K562 (cell line): ENCODE measurements at places on chromosomes 5 and 9. TPM values are rescaled to one million over a fixed set of nuclear protein-coding genes. Genes with fewer than 3 reads are reported as not detected.

DNA sequence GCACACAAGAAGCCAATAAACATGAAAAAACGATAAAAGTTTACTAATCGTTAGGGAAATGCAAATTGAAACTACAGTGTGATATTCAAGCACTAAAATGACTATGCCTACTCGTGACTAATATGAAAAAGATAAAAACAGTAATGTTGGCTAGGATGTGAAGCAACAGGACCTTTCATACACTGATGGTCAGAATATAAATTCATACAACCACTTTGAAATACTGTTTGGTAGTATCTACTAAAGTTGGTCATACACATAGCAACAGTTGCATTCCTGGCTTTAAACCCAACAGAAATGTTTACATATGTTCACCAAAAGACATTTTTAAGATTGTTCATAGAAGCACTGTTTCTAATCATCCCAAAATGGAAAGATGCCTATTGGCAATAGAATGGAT, 24.3 kb downstream of the FBXO38 start:
- no peak for DNase-seq

GRCh38 chr9:92807031-92807756, 42.6 kb upstream of the BICD2 start:
- DNase-seq: no peak

DNA sequence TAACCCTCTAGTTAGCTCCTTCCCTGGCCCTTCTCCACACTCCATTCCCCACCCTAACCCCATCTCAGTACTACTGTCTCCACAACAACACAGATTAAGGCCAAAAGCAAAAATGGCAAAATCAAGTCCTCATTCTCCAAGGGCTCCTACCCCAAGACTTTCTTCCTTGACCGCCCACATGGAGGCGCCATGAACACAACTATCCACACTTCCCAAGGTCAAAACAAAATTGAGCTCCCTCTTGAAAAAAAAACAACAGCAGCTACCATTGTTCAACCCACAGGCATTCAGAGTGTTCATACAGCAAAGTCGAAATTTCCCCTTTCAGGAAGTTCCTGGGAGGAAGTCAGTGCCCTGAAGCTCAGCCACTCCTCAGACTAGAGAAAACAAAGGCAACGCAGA, 54.4 kb downstream of the GNAQ start:
- peak; percentile 73 for DNase-seq

GRCh38 chr5:90308787-90309585, 100.6 kb downstream of the CETN3 start:
- no peak for DNase-seq

Gene MLANA
- not detected in 2 replicates for total RNA-seq

Gene TMEM174
- not detected in 2 replicates for total RNA-seq

Gene RNF183
- 0.22 TPM in 1 of 2 replicates, not detected in the other for total RNA-seq

Gene SPATA31E1
- total RNA-seq: not detected in 2 replicates

Gene ADGRV1
- total RNA-seq: 70.6 and 73.7 TPM in 2 replicates

DNA sequence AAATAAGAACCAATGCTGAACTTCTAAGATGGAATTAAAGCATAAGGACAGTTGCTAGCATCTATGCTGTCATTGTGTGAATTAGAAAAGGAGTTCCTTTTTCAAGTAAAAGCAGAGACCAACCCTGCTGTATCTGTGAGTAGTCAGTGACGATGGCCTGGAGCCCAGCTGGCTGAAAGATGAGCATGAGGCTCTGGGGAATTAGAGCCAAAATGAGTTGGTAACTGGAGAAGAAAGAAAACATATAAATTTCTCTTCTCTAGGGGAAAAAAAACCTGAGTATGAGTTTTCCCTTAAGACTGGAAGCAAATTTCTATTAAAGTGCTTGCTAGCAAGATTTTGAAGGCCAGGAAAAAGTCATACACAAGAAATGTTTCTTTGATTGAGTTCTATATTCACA, 1.6 kb upstream of the SPZ1 start:
- no peak for DNase-seq

DNA sequence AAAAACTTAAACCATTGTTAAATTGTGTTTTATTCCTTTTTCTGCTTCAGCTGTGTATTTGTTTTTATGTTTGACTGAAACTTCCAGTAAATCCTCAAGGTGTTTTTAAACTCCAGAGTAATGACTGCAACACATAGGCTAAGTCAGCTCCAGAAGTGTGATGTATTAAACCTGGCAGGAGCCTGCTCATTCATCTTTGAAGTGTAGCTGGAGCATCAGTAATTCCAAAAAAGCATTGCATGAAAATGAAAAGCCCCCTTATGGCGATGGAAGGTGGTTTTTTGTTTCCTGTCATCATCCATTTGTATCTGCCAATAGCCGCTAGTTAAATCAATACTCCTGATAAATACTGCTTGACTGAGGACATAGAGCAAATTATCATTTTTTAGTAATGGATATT, 474.2 kb upstream of the ADAMTS16 start:
- DNase-seq: no peak

DNA sequence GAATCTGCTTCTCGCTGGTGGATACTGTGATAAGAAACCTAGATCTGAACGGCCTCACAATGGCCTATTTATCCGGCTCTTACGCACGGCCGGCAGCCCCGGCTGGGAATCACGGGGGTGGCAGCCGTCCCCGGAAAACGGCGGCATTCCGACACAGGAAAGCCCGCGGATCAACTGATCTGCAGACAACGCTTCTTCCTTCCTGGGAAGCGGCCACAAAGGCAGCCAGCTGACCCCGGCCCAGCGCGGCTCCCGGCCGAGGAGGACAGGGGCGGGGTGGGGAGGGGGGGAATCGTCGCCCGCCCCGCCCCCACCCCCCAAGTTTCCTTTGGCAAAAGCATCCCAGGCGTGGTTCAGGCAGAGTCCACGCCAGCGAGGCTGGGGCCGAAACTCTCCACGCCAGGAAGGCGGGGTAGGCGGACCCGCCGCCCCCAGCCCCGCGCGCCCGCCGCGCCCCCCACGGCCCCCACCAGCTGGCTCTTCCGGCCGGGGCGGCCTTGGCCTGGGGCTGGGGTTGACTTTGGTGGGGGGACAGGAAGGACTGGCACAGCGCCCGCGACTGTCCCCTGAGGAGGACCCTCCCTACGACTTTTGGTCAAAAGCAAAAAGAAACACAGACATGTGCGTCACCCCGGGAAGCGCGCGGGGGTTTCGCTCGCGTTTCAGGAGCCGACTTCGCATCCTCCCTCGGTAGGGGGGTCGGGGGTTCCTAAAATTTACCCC, 247.7 kb upstream of the ANKRD55 start:
- DNase-seq: no peak

Gene FOXI1
- total RNA-seq: not detected in 2 replicates

Gene PPP2R2B
- not detected in 2 replicates for total RNA-seq

DNA sequence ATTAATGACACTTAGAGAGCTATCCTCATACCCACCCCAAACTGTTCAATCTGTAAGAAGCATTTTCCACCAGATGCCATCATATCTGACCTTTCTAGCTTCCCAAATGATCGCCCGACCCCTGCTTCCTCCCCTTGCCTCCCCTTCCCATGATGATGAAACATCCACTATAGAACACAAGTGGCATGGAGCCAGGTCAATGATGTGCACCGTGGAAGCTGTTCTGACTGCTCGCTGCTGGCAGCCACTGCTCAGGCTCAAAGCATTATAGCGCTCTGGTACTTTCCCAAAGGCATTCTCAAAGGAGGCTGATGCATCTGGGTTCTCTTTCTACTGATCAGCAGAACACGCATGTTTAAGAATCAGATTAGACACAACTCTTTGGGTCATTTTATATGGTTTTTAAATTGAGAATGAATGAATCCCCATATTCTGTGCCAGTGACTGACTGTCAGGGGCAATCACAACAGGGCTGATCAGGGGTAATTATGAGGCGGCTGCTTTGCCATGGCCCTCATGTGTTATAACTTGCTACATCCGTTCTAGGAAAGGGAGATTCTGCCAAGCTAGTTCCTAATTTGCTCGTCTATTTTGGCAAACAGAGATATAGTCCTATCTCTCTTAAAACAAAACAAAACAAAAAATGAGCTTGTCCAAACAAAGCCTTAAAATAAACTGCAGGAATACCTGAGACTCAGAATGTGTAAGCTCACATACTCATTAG, 343.7 kb downstream of the ENC1 start:
- DNase-seq: no peak

GRCh38 chr5:135313946-135314345, 85.1 kb downstream of the MACROH2A1 start:
- DNase-seq: no peak

GRCh38 chr9:79220251-79220650, 351.5 kb upstream of the TLE4 start:
- no peak for DNase-seq

- DNase-seq: no peak
Observed at GRCh38 chr5:60366489-60366888, 333.5 kb downstream of the DEPDC1B start.

Gene SOHLH1
- total RNA-seq: 0.29 TPM in 1 of 2 replicates, not detected in the other

DNA sequence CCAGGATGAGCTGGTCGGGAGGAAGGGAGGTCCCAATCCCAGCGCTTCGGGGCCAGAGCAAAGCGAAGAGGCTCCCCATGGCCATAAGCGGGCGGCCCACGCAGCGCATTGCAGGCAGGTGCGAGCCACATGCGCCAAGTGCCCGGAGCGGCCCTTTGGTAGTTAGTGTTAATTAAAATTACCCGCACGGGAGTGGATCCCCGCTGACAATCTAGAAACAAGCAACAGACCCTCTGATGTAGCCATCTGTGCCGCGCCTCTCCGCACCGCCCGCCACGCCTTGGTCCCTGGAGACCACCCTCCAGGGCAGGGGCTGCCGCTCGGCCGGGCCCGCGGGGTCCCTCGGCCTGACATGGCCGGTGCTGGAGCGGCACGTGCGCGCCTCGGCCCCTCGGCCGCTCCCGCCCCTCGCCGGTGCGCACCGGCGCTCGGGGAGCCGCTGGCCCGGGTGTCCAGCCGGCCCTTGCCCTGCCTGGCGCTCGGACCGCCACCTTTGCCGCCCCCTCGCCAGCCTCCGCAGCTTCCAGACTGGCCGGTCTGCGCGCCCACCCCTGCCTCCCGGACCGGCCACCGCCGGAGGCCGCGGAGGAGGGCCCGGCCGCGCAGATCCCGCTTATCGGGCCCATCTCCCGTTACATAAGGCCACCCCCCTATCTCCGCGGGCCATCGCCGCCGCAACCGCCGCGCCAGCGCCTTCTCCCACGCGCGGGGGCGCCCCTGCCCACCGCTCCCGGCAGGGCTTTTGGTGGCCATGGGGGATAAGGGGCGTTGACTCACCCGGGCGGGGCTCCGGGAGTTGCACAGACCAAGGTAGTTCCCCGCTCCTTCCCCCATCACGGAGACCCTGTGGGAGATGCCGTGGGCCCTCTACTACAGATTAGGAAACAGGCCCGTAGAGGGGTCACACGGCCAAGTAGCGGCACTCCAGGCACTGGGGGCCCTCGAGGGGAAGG, 1.9 kb upstream of the IL13 start:
- DNase-seq: no peak
